ENCODE measurements at places on chromosomes 6 and 20.
A peak's percentile ranks its signal among the peaks of the same experiment; 100 is the strongest.

DNA sequence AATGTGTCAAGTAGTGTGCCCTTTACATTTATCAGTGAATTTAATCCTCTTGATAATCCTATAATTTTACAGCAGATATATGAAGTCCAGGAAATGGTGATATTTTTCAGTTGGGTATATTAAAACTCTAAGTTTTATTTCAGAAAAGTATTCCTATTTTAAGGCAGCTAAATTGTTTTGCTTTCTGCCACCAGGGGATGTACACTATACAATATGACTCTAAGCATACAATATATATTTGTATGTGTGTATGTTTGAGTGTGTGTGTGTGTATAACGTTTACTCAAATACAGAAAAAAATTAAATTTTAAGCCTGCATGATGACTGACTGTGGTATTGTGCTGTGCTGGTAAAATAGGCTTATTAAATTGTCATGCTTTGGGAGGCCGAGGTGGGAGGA lies 102.0 kb upstream of the RUNX2 start:
- H3K27ac ChIP-seq: no peak overlapping the region
- no peak overlapping the region for H3K4me3 ChIP-seq
- H3K27me3 ChIP-seq: no peaks in the 10 kb centered on the region
- H3K4me1 ChIP-seq: no peaks in the 10 kb centered on the region
- DNase-seq: no peak
- H3K36me3 ChIP-seq: no peaks in the 10 kb centered on the region

GRCh38 chr6:25324066-25324762 lies 45.0 kb downstream of the CARMIL1 start:
- no peak overlapping the region for H3K27ac ChIP-seq
- H3K4me3 ChIP-seq: no peak overlapping the region
- no peaks in the 10 kb centered on the region for H3K36me3 ChIP-seq
- H3K27me3 ChIP-seq: no peaks in the 10 kb centered on the region

DNA sequence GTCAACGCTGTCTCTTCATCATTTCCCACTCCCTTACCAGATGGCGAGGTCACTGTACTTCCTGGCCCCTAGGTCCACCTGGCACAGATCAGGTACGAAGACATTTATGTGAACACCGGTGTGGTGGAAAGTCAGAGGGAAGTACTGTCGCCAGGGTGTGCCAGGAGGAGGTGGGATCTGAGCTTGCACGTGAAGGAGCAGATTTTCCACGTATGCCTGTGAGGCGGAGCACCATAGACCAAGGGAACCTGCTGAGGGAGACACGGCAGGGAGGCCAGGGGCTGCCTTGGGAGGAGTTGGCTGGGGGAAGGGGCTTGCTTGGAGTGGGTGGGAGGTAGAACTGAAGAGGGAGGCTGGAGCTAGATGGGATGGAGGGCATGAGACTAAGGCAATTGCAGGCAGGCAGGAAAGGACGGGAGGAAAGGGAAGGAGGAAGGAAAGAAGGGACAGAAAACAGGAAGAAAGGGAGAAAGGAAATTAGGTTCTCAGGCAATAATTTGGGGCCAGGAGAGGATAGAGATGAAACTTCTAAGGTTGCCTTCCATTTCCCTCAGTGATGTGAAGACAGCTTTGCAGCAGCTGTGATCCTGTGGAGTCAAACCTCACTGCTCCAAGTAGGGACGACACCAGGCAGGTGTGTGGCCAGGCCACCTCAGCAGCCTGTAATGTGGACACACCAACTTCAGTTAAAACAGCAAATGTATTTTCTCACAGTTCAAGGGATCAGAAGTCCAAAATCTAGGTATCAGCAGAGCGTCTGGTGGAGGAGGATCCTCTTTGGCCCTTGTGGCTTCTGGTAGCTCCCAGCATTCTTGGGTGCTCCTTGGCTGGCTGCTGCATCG lies 46.8 kb downstream of the CHMP4B start:
- H3K27me3 ChIP-seq: no peaks in the 10 kb centered on the region
- no peak for DNase-seq
- peak overlapping the region; percentile 48 for H3K27ac ChIP-seq
- H3K4me3 ChIP-seq: no peak overlapping the region
- peaks cover 36% of the 10 kb centered on the region for H3K4me1 ChIP-seq

- H3K27me3 ChIP-seq: no peaks in the 10 kb centered on the region
- H3K36me3 ChIP-seq: no peaks in the 10 kb centered on the region
- no peaks in the 10 kb centered on the region for H3K4me1 ChIP-seq
- no peak overlapping the region for H3K27ac ChIP-seq
- no peak overlapping the region for H3K4me3 ChIP-seq
Observed at GRCh38 chr6:147707524-147707923, 199.0 kb downstream of the SAMD5 start.

GRCh38 chr6:41338659-41339058 lies 3.3 kb downstream of the NCR2 start:
- no peak for DNase-seq
- no peak overlapping the region for H3K4me3 ChIP-seq
- H3K27ac ChIP-seq: no peak overlapping the region
- no peaks in the 10 kb centered on the region for H3K4me1 ChIP-seq
- H3K27me3 ChIP-seq: peaks cover 6% of the 10 kb centered on the region

- H3K4me1 ChIP-seq: no peaks in the 10 kb centered on the region
- no peak overlapping the region for H3K4me3 ChIP-seq
- H3K27me3 ChIP-seq: no peaks in the 10 kb centered on the region
- H3K27ac ChIP-seq: no peak overlapping the region
- no peaks in the 10 kb centered on the region for H3K36me3 ChIP-seq
Observed at GRCh38 chr6:163998496-163998895, 584.0 kb downstream of the QKI start.

Data from left lung (tissue), 14 donors.